NCI-H2029 (cell line): ENCODE measurements at places on chromosomes 3 and 15.

DNA sequence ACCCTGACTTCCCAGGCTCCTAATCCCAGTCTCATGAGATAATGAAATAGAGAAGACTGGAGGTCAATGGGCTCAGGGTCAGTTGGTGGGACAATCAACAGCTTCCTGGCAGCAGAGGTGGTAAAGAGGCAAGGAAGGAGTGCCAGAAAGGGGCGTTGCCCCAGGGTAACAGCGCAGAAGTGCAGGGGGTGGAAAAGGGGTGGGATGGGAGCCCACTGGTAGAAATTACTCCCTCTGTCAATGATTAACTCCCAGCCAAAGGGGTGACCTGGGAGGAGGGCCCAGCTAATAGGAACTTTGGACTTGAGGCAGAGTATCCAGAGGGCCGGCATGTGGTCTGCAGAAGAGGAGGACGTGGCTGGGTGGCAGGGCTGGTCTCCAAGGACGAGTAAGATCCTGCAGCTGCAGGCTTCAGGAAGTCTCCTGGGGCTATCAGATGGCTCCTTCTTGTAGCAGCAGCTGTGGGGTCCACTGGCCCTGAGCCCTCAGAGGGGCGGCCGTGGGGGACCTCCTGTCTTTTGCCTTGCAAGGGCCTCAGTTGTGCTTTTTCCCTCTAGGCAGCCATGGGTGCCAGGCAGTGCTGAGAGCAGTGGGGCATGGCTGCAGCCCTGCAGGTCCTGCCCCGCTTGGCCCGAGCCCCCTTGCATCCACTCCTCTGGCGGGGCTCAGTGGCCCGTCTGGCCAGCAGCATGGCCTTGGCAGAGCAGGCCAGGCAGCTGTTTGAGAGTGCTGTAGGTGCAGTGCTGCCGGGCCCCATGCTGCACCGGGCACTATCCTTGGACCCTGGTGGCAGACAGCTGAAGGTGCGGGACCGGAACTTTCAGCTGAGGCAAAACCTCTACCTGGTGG, 2.3 kb downstream of the GLYCTK start:
- DNase-seq = no peak

GRCh38 chr3:15303728-15304127, 28.7 kb downstream of the SH3BP5 start:
- no peak for DNase-seq

- DNase-seq = no peak
These were observed 50.4 kb upstream of the TRA2B start for GRCh38 chr3:185988080-185988815.

- no peak for DNase-seq
These were observed 1.7 kb upstream of the RARB start for GRCh38 chr3:25426408-25426807.

GRCh38 chr3:133757701-133758567, 11.7 kb downstream of the TF start:
- no peak for DNase-seq

DNA sequence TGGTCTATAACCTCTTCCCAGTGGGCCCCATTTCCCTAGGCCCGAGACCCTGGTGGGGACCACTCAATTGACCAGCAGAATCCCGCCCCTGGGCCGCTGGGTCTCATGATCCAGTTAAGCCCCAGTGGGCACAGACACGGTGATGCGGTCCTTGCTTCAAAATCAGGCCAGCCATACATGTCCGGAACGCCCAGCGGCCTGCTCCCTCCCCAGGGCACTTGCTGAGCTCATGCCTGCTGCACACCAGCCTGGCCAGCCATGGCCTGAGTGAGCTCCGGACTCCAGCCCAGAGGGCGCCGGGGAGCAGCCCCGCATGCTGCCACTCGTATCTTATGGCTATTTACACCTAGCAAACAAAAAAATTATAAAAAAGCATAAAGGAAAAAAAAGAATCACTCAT, 34.4 kb upstream of the IQSEC1 start:
- no peak for DNase-seq

GRCh38 chr3:29138171-29138570, 142.7 kb upstream of the RBMS3 start:
- no peak for DNase-seq
